ENCODE measurements at places on chromosomes 1 and 21.

GRCh38 chr21:38970765-38971164 lies 165.0 kb downstream of the ETS2 start:
- DNase-seq = no peak

DNA sequence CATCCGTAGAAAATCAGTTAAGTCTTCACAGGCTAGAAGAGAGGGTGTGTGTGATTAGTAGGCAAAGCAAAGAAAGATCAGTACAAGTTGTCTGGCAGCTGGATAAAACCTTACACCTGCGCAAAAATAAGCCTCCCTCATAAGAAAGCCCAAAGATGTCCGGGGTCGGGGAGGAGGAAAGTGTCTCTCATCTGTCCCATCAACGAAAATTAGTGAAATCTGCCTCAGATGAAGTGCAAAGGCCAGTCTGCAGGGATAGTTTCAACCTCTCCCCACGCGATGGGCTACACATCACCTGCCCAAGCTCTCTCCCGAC lies 333.9 kb downstream of the SRGAP2C start:
- no peak for DNase-seq

GRCh38 chr1:156882543-156882942 lies 11.0 kb upstream of the PEAR1 start:
- DNase-seq = no peak

- no peak for DNase-seq
Measured at GRCh38 chr1:90715309-90715708, 1.8 kb downstream of the BARHL2 start.

- no peak for DNase-seq
Measured at GRCh38 chr1:46084553-46085451, 47.6 kb downstream of the PIK3R3 start.

DNA sequence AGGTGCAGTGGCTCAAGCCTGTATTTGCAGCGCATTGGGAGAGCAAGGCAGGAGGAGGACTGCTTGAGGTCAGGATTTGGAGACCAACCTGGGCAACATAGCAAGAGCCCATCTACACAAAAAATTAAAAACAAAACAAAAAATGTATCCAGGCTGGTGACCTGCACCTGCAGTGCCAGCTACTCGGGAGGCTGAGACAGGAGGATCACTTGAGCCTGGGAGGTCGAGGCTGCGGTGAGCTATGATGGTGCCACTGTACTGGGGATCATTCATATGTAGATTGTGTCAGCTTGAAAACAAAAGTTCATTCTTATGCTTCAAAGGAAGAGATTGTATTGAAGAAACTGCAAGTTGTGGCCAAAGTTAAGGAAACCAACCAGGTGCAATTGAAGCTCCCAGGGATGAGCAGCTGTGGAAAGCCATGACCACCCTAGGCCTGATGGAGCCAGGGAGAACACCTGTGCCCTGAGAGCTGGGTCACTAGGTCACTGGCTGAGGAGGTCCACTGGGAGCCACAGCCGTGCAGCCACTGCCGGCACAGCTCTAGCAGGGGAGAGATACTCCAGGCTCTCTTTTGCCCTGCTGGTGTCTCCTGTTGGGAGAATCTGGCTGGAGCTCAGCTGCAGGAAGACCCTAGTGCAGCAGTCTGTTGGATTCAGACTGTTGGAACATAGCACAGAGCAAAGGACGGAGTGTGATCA lies 13.3 kb upstream of the BRWD1 start:
- DNase-seq = no peak

DNA sequence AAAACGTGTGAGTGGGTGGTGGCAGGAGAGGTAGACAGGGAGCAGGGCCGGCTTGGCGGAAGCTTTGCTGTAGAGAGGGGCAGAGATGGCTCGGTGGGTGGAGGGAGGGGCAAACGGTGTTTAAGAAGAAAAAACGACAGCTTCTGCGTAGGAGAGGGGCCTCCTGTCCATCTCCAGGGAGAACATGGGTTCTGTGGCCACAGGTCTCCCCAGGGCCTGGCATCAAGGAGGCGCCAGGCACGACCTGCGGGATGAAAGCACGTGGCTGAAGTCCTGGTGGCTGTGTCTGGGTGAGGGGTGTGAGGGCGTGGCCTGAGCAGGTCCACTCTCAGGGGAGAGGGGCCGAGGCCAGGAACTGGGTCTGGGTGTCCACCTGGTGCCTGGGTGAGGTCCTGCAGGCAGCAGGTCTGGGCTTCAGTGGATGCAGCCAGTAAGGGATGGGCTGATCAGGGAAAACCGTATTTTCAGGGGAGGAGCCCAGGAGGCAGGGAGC lies 940 bp upstream of the PRKCZ start:
- DNase-seq = no peak
